Stimulated activated CD4-positive, alpha-beta T cell treated with anti-CD3 and anti-CD28 coated beads, TNF-alpha, amount 100 ng/mL, for 24 hours (primary cell): ENCODE measurements at places on chromosomes 7 and 10.
A peak's percentile ranks its signal among the peaks of the same experiment; 100 is the strongest.

DNA sequence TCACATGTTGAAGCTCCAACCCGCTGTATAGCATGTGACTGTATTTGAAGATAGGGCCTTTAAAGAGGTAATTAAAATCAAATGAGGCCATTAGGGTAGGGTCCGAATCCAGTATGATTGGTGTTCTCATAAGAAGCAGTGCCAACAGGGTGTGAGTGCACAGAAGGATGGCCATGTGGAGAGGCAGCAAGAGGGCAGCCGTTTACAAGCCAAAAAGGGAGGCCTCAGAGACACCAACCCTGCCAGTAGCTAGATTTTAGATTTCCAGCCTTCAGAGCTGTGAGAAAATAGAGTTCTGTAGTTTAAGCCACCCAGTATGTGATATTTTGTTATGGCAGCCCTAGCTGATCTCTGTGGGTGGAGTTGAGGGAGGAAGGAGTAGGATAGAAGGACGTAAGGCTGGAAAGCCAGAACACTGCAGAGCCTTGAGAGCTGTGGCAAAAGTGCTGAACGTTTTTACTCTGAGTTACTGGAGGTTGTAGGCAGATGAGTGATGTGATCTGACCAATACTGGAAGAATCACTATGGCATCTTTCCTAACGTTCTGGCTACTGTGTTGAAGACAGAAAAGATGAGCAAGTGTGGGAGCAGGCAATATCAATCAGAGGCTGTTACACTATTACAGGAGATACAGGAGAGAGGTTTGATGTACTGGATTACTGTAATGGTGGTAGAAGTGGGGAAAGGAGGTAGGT, 334.9 kb downstream of the ELMO1 start:
- no peak for DNase-seq

GRCh38 chr10:5871596-5871995, 18.1 kb downstream of the ANKRD16 start:
- no peak for DNase-seq

GRCh38 chr10:93287775-93288174, 194.4 kb downstream of the MYOF start:
- DNase-seq, result no peak

DNA sequence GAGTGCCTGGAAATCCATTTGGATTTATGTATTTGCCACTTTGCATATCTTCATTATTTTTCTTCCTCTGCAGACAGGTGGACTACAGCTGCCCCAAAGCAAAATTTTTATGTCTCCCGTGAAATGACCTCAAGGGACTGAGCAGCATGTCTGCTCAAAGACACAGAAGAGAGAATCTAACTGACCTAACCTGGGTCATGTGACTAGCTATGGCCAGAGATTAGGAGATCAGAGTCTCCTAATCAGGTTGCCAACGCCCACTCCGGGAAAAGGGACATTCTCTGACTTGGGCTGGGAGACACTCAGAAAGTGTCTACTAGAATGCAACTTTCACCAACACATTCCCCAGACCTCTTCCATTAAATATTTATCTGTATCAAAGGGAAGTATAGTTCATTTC, 2.5 kb upstream of the BAMBI start:
- DNase-seq, result no peak

GRCh38 chr7:91713669-91714068, 166.8 kb downstream of the MTERF1 start:
- DNase-seq, result no peak

- DNase-seq, result no peak
Measured at GRCh38 chr7:43895847-43896415, 10.5 kb downstream of the URGCP start.

DNA sequence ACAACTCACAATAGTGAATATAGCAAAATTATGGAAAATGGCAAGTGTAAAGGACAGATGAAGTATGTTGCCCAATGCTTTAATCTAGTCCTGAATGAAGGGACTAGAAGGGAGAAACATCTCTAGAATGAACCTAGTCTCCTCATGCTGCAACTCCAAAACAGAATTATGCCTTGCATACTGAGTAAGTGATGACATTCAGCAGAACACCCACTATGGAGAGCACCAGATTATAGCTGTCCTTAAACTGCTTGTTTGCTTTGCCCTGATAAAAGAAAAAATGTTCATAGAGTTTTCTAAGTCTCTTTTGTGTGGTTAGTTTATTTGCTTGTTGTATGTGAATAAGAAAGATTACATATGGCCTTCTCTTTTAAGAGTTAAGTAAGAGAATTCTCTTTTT, 7.8 kb upstream of the HGF start:
- DNase-seq, result no peak

DNA sequence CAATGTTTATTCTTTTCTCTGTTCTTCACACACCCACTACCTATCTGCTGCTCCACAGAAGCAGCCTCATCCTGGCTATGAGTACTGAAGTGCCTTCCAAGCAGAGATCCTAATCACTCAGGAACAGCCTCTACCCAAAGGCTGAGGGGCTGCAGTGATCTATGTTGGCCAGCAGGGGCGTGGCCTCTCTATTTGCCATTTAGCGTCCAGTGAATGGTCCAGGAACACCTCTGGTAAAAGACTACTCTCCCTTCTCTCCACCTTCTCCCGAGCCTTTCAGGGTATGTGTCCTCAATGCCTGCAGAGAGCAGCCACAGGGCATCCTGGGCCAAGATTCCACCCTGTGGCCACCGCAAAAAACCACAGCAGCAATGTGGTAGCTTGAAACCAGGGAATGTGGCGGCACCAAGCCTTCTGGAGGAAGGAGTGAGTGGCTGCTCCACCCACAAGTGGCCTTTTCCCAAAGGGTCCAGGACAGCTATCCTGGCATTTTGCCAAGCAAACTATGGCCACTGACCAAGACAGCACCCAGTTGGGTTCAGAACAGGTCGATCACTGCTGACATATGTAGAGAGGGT, 70.9 kb downstream of the SYPL1 start:
- peak; percentile 22 for DNase-seq

- no peak for DNase-seq
Measured at GRCh38 chr10:72171175-72171630, 44.6 kb upstream of the ANAPC16 start.

- no peak for DNase-seq
Measured at GRCh38 chr7:130960208-130960988, 226.4 kb upstream of the KLF14 start.

DNA sequence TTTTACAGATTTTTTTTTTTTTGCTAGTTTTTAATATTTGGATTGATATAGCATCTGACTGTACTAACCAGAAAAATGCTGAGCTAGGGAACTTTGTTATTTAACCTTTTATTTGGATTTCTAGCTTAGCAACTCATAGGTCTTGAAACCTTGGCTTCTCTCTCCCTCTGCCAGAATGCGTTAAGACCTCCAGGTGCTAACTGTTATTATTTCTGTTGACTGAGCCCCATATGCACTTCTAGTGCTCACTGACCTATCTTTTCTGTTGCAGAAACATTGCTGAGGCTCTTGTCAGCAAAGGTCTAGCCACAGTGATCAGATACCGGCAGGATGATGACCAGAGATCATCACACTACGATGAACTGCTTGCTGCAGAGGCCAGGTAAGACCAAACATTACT, 143.6 kb downstream of the LRRC4 start:
- no peak for DNase-seq
